ENCODE measurements at places on chromosomes 3 and 15.

DNA sequence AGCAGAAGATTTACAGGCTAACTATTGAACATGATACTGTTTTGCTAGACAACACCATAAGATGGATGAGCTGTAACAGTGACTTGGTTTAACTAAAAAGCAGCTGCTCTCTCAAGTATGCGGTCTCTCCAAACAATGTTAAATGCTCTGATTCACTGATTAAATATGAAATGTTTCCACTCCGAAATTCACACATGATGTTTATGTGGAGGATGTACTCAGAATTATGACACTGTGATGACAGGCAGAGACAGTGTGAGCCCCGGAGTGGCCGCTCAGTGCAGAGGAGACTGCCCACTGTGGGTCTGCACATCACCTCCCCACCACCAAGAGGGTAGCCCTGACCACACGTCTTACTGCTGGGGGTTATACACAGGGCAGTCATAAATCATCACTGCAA, 83.9 kb upstream of the MEX3B start:
- no peak for DNase-seq

GRCh38 chr3:154540950-154541604, 111.1 kb upstream of the GPR149 start:
- DNase-seq: no peak

DNA sequence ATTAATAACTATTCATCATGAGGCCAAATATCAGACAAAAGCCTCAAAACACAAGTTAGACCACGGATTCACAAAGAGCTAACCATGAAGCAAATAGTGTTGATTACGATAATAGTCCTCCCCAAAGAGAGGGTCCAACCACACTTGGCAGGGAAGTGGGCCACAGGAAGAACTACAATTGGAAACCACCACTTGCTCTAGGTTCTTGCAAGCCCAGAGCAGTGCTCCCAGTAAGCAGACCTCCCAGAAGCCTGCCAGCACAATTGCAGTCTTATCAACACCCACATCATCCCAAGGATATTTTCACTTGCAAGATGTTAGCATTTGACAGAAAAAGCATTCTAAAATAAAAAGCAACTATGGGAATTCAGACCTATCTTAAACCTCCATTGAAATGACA, 11.3 kb downstream of the SETD2 start:
- DNase-seq: no peak

DNA sequence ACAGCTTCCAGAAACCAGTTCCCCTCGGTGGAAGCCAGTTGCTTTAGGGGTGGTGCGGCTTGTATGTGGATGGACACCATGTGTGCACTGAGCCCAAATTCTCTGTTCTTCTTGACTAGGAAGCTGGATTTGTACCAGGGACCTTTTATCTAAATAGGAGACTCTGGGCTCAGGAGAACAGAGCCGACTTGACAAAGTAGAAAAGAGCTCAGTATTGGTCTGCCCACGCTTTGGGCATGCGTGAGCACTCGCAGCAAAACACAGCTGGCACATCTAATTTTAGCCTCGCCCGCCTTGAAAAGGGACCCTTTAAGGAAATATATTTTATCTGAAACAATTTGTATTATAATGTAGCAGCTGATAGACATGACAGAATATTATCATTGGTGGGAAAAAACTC, 1.1 kb upstream of the RBMS3 start:
- no peak for DNase-seq

GRCh38 chr3:55770077-55770476, 283.0 kb upstream of the WNT5A start:
- no peak for DNase-seq

DNA sequence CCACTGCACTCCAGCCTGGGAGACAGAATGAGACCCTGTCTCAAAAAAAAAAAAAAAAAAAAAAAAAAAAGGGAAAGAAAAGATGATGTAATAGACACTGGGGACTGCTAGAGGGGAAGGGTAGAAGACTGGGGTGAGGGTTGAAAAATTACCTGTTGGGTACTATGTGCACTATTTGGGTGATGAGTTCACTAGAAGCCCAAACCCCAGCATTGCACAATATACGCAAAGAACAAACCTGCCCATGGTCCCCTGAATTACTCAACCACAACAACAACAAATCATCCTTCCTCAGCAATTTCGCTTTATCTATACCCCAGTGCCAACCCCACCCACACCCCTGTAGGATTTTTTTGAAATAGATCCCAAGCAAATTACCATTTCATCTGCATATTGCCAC, 13.5 kb downstream of the NIPA1 start:
- DNase-seq: no peak

- no peak for DNase-seq
Observed at GRCh38 chr3:171770689-171771620, 39.3 kb downstream of the PLD1 start.

DNA sequence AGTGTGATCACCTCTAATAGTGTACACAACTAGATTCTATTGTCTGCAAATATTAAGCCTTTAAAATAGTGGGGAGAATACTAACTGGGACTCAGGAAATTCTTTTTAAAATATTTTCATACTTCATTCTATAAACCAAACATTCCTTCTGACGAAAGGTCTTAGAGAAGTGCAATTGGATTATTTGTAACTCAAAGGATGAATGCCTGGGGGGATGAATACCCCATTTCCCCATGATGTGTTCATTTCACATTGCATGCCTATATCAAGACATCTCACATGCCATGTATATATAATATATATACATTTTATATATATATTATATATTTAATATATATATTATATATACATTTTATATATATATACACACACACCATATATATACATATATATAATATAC, 189.9 kb downstream of the VGLL3 start:
- no peak for DNase-seq

DNA sequence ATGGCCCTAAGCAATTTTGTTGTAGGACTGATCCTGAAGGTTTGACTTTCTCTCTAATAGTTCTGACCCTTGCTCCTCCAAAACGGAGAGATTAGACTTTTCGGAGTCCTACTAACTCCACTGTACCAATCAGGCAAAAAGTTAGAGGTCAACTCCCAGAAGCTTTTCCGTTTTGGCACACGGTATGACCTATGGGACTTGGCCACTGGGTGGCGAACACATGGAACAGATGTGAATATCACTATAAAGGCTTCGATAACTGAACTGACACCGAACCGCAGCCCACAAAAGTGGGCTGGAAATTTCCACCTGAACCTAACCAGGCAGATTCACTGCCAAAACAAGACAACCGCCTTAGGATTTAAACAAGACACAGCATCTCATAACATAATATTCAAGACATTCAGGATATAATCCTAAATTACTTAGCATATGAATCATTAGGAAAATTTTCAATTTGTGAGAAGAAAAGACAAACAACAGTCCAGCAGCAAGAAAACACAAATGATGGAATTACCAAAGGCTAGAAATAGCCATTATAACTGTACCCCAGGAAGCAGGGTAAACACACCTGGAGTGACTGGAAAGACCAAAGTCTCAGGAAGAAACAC, 12.2 kb upstream of the TM2D3 start:
- no peak for DNase-seq

- no peak for DNase-seq
Observed at GRCh38 chr15:29695489-29696167, 126.6 kb downstream of the TJP1 start.

GRCh38 chr15:48630245-48630644, 15.3 kb downstream of the FBN1 start:
- DNase-seq: no peak

DNA sequence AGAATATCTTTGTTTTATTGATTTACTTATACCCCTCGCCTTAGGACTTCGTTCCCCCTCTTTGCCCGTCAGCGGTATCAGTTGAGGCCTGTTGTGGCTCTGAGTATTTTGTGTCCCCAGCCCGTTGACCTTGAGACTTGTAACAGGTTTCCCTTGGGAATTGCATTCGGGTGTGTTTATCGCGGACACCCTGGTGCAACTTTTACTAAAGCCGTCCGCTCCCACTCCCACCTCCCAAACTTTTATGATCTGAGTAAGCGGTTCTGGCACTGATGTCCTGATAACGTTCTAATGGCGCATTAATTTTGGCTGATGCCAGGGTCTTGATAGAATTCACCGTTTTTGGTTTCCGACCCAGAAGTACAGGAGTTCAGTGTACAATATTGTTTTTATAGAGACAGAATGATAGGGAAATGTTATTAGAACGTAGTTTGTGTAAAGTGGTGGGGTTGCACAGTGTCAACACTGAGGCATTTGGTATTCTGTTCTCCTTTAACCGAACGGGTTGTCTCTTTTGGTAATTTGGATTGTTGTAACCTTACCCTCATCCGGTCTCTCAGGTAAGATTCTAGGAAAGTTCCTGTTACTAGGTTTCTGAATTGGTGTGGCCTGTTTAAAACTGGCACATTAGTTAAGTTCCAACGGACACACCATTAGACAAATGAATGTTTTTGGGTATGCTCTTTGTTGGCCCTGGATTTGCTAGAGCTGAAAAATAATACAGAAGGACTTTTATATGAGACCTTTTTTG, 47.8 kb downstream of the OIP5 start:
- no peak for DNase-seq

DNA sequence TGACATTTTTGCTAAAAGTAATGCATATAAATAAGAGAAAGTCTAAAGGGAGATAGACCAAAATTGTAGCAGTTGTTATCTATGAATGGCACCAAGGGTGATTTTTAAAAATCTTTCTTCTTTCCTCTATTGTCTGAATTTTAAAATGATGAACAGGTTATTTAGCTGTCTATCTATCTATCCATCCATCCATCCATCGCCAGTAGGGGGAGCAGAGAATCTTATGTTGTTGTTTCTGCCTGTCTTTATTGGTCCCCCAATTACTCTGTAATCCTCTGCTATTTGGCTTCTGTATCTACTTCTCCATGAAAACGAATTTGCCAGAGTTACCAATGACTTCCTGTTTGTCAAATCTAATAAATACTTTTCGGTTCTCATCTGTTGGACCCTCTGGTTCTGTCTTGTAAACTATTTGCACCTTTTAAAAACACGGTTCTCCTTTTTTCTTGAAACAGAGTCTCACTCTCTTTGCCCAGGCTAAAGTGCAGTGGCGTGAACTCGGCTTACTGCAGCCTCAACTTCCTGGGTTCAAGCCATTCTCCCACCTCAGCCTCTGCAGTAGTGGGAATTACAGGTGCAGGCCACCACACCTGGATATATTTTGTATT, 86.0 kb downstream of the ECT2 start:
- DNase-seq: no peak

- DNase-seq: no peak
Observed at GRCh38 chr3:98233468-98233867, 30.6 kb upstream of the OR5H6 start.

DNA sequence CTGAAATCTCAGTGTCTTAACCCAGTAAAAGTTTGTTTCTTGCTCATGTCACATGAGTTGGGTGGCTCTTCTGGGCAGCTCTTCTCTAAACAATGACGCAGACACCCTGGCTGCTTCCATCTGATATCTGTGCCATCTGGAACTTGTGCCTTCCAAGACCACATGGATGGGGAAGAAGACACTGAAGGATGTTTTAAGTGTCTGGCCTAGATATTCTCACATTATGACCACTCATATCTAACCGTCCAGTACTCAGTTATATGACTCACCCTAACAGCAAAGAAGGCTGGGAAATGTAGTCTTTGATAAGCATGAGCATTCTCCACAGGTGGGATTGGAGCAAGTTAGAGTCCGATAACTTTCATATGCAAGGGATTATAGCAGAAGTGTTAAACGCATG, 66.4 kb downstream of the RYR3 start:
- DNase-seq: no peak

DNA sequence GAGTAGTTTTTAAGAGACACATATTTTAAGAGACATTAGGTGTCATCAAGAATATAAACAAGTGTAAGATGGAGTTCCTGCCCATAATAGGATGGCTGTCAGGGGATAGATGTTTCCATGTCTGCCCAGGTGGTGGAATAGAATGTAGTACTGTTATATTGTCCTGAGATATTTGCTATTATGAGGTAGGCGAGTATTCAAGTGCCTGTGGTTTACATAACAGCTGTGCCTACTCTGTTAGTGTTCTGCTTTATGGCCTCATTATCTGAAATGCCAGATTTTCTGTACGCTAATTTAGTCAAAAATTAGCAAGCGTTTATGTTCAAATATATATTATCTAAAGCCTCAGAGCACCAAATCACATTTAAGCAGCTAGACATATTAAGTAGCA, 360.2 kb upstream of the ROPN1 start:
- no peak for DNase-seq

- no peak for DNase-seq
Observed at GRCh38 chr3:48247401-48247811, 6.5 kb downstream of the ZNF589 start.

DNA sequence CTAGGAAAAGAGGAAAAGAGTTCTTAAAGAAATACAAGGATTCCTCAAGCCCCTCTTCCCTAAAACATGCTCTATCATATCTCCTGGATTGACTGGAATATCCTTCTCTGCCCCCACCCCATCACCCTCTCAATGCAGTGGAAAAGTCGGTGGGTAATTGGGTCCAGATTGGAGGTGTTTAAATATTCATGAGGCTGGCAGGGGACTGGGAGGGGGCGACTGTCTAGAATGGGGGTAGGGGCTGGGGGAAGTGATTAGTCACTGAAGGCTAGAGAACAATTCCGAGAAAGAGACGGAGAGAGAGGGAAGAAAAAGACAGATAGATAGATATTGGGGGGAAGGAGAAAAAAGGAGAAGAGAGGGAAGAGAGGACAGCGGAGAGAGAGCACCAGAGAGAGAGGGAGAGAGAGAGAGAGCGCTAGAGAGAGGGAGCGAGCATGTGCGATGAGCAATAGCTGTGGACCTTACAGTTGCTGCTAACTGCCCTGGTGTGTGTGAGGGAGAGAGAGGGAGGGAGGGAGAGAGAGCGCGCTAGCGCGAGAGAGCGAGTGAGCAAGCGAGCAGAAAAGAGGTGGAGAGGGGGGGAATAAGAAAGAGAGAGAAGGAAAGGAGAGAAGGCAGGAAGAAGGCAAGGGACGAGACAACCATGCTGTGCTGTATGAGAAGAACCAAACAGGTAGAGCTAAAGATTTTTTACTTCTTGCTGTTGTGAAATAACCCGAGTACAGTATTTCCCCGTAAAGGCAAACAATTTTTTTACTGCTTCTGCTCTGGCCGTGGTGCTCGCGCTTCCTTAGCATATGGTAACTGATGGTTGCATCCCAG, at the start of gene GAP43:
TSS of gene GAP43 (plus strand) at position 467 of the 825 bp plus-strand sequence. CDS start at position 647, 180 bp downstream.
- no peak for DNase-seq

DNA sequence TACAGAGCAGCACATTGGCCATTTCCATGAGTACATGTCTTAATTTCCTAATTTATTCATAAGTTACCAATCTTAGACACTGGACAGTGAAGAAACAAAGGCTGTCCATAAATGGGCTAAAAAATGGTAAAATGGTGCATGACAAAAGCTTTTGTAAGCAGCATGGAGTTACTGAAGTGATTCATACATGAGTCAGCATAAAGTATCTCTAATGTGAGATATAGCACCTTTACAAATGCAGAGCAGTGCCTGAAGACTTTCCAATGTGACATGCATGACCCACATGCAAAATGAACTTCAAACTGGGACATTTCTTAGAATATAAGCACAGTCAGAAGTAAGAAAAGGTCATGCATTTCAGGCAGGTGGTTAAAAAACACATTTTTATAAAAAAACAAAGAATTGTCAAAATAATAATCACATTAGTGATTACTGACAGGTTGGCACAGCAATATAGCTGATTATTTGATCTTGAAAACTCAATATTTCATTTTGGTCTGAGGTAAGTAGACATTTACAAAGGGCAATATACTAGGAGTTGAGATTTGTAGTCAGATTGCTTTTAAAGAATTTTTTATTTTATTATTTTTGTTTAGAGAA, 299.3 kb downstream of the PLCL2 start:
- DNase-seq: no peak

GRCh38 chr15:99522288-99522687, 43.5 kb upstream of the MEF2A start:
- DNase-seq: no peak

Measured in stimulated activated CD8-positive, alpha-beta memory T cell treated with anti-CD3 and anti-CD28 coated beads, Interleukin-7, amount 100 ng/mL, for 1 hour (primary cell).